ENCODE measurements at places on chromosomes 13 and 19.

DNA sequence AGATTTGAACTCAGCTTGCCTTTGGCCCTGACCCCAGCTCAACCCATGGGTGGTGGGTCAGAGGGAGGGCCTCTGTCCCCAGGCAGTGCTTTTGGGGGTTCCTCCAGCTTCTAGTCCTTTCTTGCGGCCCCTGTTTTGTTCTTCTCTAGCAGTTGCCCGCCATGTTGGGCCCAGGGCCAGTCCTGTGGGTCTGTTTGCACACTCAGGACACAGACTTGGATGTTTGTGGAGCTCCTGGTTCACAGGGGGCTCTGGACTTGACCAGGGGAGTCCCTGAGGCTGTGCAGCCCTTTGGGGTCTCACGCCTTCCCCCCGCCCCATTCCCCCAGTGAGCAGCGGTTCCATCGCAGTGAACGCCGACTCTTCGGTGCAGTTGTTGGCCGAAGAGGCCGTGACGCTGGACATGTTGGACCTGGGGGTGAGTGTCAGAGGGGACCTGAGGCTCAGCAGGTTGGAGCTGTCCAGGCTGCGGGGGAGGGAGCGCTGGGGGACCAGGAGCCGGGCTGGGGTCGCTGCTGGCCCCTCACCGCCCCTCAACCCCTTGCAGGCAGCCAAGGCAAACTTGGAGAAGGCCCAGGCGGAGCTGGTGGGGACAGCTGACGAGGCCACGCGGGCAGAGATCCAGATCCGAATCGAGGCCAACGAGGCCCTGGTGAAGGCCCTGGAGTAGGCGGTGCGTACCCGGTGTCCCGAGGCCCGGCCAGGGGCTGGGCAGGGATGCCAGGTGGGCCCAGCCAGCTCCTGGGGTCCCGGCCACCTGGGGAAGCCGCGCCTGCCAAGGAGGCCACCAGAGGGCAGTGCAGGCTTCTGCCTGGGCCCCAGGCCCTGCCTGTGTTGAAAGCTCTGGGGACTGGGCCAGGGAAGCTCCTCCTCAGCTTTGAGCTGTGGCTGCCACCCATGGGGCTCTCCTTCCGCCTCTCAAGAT is 2.5 kb downstream of the ATP5F1D start:
- DNase-seq = peak; percentile 90

GRCh38 chr13:71939186-71939585 is 72.2 kb upstream of the DACH1 start:
- no peak for DNase-seq

GRCh38 chr19:1445932-1446712 is 3.8 kb upstream of the APC2 start:
- no peak for DNase-seq

GRCh38 chr19:47512948-47513319 is 1.9 kb downstream of the NAPA start:
- DNase-seq = no peak

- DNase-seq = no peak
These were observed 27.0 kb downstream of the TEX29 start for GRCh38 chr13:111347438-111347837.

GRCh38 chr13:54574791-54575190 is 1546.2 kb downstream of the OLFM4 start:
- DNase-seq = no peak

DNA sequence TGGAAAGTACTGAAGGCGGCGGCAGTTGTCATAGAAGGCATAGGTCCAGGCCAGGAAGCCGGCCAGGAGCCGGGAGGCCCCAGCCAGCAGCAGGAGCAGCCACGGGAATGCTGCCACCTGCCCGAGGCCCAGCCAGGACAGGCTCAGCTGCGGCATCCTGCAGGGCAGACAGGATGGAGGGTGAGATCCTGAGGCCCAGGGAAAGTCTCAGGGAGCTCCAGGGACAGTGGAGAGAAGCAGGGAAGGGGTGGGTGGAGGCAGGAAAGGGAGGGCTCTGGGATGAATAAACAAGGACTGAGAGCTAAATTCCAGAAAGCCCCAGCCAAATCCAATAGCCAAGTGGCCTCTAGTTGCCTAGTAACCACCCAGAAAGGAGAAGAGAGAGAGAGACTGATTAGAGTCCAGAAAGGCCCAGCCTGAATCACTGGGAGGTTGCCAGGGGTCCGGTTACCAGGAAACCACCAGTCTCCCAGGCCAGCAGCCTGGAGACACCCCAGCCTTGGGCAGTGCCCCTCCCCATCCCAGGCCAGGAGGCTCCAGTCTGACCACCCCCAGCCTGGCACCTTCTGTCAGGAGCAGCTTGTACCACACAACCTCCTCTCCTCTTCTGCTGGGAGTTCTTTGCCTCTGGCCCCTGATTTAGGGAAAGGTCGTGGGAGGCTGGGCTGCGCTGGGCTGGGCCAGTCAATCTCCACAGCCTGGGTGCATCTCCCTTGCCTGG is 7.5 kb upstream of the OR10H5 start:
- no peak for DNase-seq

DNA sequence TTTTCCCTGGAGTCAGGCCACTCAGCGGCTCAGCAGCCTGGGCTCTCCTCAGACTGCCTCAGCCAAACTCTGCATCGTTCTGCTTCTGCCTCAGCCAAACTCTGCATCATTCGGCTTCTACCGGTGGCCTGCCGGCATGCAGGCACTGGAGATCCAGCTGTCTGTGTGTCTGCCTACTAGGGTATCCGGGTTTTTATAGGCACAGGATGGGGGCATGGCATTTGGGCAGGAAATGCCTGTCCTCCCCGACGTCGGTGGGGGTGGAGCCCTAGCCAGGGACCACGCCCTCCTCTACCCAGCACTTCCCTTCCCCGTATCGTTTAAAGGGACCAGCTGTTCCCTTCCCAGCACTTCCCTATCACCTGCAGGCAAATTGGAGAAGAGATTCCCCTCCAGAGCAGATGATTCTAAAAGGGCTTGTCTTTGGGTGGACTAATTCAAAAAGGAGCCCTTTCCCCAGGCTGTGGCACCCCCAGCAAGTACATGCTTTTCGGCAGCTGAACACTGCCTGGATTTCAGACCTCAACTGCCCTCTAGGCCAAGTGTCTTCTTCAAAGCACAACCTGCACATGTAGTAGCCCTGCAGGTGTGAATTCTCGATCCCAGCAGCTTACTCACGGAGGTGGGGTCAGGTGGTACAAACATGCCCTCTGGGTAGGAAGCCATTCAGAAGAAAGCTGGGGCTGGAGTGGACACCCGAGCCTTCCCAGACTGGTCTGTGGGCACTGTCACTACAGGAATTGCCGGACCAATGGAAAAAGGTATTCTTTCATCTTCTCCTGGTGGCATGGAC is 25.4 kb upstream of the GPR12 start:
- peak; percentile 50 for DNase-seq

DNA sequence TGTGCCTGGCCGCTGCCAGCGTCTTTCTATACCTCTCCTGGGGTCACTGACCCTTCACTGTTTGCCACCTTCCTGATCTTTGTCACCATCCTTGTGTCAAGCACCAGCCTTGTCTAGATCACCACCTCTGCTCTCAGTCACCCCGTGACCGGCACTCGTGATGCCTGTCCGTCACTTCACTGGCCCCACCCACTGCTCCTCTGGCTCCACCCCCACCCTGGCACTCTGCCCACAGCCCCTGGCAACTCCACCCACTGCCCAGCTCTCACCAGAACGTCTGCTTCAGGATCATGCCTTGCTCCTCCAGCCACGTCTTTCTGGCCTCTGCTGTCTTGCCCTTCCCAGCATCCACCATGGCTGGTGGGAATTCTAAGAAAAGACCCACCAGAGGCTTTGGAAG is 24.8 kb upstream of the PLA2G4C start:
- DNase-seq = peak; percentile 19

GRCh38 chr19:772730-773436 is 22.0 kb downstream of the MISP start:
- DNase-seq = no peak

DNA sequence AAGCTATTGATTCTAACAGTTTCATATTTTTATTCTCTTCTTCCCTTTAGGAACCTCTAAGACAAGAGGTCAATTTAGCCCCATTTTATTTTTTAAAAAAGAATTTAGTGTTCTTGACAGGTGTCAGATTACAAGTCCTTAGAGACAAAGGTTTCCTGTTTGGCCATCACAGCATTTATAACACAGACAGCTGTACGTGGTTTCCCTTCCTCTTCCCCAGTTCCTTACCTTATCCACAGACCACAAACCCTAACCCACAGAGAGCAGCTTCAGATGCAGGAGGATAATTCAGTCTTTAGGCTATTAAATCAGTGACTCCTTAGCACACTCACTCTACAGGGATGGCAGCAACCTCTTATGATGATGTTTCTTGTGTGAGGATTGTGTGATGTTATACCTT is 1210.1 kb downstream of the DIAPH3 start:
- DNase-seq = no peak

DNA sequence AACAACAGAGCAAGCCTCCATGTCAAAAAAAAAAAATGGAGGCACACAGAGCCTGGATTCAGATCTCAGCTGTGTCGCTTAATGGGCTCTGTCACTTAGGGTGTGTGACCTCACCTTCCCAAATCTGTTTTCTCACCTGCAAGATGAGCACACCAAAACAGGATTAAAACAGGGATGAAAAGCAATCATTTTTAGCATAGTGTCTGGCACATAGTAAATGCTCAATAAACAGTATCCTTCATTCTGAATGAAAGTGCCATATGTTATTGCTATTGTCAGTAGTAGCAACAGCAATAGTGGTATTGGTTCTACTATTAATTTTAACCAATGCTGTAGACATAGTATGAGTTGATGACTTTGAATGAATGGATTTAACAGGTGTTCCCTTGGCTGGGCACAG is 23.3 kb downstream of the SAMD4B start:
- no peak for DNase-seq

DNA sequence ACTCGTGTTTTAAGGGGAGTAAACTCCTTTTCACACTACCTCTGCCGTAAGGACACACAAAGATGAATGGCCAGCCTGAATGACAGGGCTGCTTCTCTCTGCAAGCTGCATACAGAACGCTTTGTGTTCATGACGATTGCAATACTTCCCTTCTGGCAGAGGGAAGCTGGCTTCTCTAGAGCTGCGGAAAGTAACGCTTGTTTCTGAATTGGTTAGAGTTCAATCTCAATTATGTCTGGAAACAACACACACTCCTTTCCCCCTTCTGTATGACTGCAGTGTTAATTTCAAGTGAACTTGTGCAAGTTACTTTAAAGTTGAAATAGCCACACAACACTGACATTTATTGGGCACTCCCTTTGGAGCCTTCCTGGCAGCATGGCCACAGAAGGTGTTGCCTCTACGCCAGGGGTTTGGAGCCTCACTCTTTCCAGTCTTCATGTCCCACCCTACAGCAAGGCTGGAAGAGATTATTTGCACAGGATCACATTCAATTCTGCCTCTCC is 242.6 kb downstream of the NDFIP2 start:
- no peak for DNase-seq

DNA sequence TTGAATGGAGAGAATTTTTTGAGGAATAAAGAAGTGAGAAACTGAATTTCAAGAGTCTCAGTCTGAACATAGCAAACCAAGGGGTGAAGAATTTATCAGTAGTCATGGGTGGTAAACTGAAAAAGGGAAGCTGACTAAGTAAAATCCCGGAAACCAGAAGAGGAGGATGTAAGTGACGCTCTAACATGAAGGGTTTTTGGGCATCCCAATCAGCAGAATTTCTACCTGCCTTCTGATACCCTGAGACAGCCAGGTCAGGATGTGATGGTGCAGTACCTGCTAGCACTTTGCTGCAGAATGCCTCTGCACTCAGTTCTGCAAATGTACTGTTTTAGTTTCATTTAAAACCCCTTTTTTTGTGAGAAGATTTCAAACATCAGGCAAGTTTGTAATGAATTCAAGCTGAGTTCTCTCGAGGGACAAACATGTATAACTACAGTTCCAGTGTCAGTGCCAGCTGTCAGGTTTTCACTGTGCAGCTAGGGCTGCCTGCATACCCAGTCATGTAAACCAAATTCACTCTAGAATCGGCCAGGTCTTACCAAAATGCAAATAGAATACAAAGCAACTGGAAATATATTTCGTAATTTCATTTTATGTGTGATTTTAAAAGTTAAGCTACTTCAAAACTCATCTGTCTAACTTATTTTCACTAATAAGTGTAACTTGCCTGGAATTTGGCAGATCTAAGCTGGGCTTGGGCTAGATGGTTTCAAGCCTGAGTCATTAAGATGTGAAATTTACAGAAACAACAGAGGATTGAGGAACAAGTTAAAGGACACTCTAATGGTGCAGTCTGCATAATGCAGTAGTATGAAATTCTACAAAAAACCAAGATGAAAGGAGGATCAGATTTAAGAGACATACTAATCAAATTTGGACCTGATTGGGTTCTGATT is 13.8 kb downstream of the METTL21C start:
- DNase-seq = no peak

DNA sequence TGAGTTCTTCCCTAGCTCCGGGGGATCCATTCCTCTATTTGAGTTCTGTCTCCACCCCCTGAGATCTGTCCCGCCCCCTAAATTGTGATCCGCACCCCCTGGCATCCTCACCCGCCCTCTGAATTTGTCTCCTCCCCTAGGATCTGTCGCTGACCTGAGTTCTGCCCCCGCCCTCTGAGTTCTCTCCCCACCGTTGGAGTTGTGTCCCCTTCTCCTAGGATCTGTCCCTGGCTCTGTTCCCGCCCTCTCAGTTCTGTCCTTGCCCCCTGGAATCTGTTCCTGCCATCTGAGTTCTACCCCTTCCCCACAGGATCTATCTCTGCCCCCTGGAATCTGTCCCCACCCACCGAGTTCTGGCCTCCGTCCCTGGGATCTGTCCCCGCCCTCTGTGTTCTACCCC is 1.0 kb upstream of the SLC17A7 start:
- DNase-seq = peak; percentile 49

DNA sequence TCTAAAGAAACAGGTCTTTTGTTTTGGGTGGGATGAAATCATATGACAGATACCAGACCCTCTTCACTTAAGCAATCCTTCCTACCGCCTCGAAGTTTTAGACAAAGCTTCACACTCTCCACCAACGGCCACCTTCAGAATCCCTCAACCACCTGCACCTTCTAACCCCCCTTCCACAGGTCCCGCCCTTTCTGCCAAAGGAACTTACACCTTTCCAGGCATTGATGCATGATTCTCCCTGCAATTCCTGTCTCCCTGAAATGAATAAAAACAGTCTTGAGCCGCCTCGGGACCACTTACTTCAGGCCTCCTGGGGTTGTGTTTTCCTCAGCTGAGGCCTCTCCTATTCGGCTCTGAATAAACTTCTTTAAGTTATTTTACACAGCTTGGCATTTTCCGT is 859 bp downstream of the ZNF433 start:
- no peak for DNase-seq

- DNase-seq = no peak
These were observed 3.7 kb upstream of the CSNK1A1L start for GRCh38 chr13:37109051-37109678.

DNA sequence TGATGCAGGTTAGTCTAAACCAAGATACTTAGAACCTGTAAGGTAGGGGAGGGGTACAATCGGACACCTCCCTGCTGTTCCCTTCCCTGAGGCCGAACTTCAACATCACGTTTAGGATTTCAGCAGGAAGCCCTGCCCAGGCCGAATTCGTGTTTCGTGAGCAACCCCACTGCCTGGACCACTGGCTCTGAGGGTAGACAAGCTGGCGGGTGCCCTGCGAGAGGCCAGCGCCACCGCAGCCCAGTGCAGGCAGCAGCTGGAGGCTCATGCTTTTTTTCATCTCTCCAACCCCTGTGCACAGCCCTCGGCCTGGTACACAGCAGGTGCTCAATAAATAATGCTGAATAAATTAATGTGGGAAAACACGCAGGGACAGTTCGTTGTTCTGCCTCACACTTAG is 7.7 kb downstream of the HOMER3 start:
- DNase-seq = no peak

GRCh38 chr13:51681037-51681678 is 96.9 kb downstream of the WDFY2 start:
- no peak for DNase-seq

Measured in activated T-cell treated with anti-CD3 and anti-CD28 coated beads, Interleukin-2, amount 50 U/mL, for 72 hours (primary cell).